Fibroblast of the aortic adventitia (primary cell): ENCODE measurements at places on chromosomes 1 and 21.

DNA sequence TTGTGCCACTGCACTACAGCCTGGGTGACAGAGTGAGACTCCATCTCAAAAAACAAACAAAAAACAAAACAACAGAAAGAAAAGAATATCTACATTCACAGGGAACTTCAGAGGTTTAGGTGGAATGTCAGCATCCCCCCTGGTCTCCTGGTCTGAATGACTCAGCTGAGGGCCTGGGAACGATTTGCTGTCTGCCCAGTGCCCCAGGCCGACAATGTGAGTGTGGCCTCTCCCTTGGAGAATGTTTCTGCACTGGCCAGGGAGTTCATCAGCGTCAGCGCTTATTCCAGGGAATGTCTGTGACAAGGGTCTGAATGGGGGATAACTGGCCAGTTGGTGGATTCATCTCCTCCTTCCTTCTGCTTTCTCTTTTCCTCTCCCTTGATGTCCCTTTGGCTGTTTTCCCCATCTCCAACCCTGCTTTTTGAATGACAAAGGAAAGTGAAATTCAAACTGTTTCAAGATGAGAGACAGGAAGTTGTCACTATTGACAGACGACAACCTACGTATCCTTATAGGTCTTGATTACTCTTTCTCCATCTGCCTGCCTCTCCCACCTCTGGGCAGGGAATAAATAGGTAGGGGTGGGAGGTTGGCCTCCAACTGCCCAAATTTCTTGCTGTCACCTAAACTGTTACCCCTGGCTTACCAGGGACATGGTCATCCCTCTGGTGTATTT, 213.1 kb downstream of the HHAT start:
- DNase-seq: no peak

- DNase-seq: no peak
Measured at GRCh38 chr21:33362044-33362555, 37.3 kb downstream of the IFNAR1 start.

DNA sequence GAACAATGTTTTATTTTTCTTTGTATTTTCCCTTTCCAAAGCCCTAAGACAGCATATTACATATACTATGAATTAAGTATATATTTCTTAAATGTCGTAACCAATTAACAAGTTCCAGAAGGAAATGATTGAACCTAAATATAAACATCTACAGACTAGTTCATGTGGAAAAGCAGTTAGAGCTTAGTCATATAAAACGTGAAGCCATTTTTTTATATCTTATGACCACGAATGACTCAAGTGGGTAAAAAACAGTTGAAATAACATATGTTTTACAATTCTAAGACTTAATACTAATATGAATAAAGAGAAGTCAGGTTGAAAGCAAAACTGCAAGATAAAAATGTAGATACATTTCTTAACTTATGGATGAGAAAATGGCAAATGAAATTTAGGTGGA, 307.3 kb downstream of the BRINP3 start:
- DNase-seq: peak; percentile 55

DNA sequence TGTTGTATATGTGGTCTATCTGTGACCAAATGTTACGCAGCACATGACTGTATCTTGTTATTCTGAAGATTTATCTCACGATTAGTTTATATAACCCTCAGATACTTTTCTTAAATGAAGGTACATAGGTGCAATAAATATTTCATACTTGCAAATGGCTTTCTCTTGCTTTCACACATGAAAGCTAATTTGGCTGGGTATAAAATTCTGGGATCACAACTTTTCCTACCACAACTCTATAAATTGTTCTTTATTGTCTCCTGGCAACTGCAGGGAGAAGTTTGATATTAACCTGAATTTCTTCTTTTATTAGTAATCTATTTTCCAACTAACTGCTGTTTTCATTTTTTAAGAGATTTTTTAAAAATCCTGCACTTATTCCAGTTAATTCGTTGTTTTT, 58.9 kb downstream of the KCNK2 start:
- DNase-seq: no peak

DNA sequence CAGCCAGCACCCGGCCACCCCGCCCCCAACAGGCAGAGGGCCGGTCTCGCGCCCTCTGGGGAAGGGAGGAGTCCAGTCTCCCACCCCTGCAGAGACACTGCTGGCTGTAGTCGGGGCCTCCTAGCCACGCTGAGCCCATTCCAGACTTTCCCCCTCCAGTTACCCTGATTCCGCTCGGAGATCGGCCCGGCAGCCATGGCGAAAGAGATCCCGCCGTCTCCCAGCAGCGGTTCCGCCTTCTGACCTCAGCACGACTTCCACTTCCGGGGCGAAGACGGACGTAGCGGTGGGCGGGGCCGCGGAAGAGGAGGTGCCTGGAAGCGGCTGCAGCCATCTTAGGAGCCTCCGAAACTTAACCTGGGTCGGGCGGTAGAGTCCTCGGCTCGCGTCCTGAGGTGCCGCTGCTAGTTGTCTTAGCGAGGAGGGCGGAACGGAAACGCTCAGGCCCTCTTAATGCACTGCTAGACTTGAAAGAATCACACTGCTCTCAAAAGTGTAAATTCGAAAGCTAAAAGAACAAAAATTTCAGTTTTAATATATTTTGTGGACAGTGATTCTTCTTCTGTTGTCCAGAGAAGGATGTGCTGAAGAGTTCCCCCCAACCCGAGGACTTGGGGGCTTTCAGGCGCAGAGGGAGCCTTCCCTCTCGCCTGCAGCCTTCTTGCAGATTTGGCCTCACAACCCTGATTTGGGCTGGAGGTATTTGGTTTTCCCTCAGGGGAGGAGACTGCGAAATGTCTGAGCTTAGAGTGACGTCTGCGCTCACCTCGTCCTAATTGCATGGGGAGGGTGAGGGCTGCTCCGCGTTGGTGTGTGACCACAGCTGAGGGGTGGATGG, at the start of gene SF3B4:
SF3B4 (minus strand) TSS at position 241 of the 838 bp plus-strand sequence; CDS start at position 197, 44 bp downstream.
- DNase-seq: peak; percentile 87

- DNase-seq: peak; percentile 77
Measured at GRCh38 chr1:109242387-109242786, 7.0 kb upstream of the CELSR2 start.

- no peak for DNase-seq
Measured at GRCh38 chr1:202133001-202133400, 10.3 kb downstream of the GPR37L1 start.

DNA sequence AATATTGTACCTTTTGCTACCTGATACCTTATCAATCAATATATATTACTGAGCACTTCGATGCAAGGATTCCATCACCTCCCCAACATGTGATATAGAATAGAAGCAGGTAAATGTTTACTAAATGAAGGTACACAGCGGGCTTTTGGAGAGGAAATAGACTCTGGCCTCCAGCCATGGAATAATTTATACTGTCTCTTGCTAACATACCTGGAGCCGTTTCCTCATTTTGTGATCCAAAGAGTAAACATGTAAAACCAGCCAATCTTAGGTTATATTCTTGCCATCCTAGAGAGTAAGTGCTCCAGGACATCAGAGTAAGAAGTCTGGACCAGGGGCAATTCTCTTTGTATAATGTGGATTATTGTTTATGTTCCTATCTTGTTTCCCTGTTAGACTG, 39.4 kb downstream of the NDUFS5 start:
- DNase-seq: no peak
